ENCODE measurements at places on chromosomes 12 and 14.

- DNase-seq, result no peak
Observed at GRCh38 chr14:22483863-22484593, 105.0 kb downstream of the DAD1 start.

- DNase-seq, result no peak
Observed at GRCh38 chr14:64758025-64758521, 53.8 kb downstream of the PLEKHG3 start.

- no peak for DNase-seq
Observed at GRCh38 chr14:64369201-64369600, 19.0 kb upstream of the MTHFD1 start.

GRCh38 chr12:107395817-107396216, 289.8 kb upstream of the PWP1 start:
- DNase-seq, result no peak

DNA sequence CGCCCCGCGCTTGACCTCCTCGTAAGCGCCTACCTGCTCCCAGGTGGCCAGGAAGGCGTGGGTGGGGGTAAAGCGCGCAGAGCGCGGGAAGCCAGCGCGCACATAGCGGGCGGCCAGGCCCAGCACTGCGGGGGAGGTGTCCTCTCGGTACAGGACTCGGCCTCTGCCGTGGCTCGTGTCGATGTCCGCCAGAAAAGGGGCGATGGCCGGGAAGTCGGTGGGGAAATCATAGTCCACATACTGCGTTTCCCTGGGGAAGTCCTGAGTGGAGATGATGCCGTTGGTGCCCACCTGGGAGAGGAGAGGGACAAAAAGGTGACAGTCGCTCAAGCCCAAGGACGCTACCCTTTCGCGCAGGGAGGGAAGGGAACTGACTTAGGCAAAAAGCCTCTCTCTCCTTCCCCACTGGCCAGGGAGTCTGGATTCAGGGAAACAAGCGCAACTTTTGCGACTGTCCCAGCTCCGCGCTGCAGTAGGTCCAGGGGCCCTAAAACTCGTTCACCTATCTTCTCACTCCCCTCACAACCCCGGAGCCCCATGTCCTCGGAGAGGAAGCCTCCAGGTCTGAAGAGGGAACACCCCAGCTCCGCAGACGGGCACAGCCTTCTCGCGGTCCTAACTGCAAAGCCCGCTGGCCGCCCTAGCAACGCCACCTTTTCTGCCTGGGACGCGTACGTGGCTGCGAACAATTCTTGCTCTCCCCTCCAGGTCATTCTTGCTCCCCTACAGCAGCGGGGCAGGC, 815 bp downstream of the NID2 start:
- DNase-seq, result no peak

DNA sequence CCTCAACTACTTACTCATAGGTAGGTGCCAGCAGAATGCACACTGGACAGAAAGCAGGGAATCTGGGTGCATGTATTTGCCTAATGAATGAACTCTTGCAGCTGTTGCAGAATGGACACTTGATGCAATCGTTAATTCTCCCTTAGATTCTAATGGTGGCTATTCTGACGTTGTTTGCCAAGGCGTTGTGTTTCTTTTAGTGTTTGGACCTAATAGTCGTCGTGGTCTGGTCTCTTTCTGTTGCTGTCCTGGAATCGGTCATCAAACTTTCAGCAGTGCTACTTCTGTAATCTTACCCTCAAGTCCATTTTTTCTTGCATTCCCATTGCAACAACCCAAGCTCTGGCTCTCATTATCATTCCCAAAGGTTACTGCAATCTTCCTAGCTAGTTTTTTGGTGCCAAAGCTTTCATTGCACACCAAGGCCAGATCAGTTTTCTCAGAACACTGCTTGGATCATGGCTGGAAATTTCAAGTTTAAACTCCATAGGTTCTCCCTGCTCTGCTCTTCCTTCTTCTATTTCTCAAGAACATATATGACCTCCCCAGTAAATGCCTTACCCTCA, 31.3 kb downstream of the BMP4 start:
- DNase-seq, result no peak

DNA sequence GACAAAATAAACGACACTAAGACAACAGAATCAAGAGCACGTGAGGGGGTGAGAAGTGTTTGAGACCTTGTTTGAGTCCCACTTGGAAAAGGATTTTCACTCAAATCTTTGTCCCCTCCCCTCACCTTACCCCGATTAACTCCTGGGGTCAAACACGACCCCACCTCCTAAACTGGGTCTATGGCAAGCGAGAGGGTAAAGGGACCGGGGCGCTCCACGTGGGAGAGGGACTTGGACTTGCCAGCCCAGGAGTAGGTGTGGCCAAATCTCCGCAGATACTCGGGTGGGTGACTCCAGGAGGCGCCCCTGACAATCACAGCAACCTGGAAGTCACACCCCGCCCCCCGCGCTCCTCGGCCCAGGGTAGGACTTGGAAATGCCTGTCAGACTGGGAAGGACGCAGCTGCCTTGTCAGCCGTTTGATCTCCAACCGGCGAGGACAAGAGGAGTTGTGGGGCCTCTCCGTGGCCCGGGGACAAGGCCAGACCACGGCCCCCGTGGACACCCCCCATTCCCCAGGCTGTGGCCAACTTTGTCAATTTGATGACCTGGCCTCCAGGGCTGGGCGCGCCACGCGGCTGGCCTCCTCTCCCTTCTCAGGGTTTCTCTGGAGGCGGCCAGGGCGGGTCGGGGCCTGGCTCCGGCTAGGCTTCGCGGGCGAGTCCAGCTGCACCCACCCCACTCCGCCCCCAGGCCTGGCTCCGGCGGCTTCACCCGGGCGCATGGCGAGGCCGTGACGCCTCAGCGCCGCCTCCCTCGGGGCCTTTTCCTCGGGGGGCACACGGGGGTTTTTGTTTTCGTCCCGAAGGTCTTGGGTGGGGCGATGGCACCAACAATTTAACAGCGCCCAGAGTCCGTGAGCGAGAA, 1.1 kb upstream of the BCL11B start:
- DNase-seq, result peak; percentile 44

- DNase-seq, result no peak
Observed at GRCh38 chr14:74507840-74508239, 14.3 kb downstream of the ISCA2 start.

- no peak for DNase-seq
Observed at GRCh38 chr12:76633415-76633814, 73.8 kb upstream of the OSBPL8 start.

- DNase-seq, result no peak
Observed at GRCh38 chr12:61999311-61999710, 260.9 kb upstream of the USP15 start.

GRCh38 chr12:32418903-32419519, 19.7 kb downstream of the FGD4 start:
- no peak for DNase-seq

DNA sequence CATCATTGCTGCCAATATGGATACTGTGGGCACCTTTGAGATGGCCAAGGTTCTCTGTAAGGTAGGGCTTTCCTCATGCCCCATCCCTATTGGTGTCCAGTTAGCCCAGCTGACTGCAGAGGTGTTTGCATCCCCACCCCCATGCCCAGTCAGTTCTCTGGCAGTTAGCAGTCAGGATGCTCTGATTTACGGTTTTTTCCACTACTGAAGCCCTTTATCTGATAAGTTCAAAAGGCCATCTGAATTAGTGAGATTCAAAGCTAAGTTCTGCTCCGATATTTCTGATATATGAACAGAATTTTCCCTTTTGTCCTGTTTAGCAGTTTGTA, 773 bp downstream of the GMPR2 start:
- no peak for DNase-seq

- DNase-seq, result no peak
Observed at GRCh38 chr12:27635349-27635972, 60.8 kb upstream of the REP15 start.

- DNase-seq, result no peak
Observed at GRCh38 chr14:23529016-23529415, 22.5 kb downstream of the ZFHX2 start.

DNA sequence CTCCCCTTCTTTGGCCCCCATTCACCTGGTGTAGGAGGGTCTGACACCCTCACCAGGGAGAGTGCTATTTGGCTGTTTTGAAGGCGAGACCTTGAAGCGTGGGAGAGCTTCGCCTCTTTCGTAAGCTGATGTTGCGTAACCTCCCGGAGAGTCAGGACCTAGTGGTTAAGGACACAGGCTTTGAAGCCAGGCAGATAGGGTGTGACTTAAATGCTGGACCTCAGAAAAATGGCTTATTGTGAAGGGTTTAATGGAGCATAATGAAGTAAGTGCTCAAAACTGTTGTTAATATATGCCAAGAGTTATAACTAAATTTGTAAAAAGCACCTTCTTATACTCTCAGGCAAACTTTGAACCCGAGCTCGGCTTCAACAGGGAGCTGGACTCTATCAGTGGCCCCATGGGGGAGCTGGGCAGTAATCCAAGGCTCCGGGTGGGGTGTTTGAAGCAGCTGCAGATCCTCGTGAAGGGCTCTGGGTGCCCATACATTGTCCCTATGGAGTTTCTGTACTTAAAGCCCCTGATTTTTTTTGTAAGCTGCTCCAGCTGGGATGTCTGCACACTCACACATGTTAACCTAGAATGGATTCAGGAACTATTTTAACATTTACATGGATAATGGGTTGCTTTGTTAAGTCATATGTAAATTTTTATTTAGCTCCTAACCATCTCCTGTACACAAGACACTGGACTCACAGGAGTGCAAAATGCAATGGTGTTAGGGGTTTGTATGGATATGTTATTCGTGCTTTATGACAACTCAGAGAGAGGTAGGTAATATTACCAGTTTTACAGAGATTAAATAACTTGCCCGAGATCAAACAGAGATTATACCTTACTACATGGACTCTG, 26.0 kb downstream of the PPFIBP1 start:
- DNase-seq, result no peak

GRCh38 chr14:74867673-74868072, 8.3 kb downstream of the PROX2 start:
- peak; percentile 9 for DNase-seq

GRCh38 chr12:3137268-3137781, 60.1 kb downstream of the TSPAN9 start:
- no peak for DNase-seq

GRCh38 chr12:58314610-58315009, 373.2 kb downstream of the ATP23 start:
- DNase-seq, result no peak

DNA sequence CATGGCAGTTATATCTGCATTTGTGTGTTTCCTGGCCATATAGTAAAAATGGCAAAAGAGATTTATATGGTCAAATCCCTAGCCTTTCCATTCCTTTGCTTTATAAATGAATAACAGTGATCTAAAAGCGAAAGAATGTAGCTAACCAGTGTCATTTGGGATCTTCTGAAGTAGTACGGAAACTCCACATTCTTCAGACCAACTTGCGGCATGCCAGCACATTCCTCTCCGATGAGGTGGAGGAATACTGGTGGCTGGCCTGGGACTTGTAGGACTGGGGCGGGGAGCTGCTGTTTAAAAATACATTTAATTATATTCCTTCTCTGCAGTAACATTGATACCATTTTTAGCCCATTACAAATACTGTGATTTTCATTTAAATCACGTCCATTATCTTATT, 85.3 kb downstream of the SAMD4A start:
- DNase-seq, result no peak

DNA sequence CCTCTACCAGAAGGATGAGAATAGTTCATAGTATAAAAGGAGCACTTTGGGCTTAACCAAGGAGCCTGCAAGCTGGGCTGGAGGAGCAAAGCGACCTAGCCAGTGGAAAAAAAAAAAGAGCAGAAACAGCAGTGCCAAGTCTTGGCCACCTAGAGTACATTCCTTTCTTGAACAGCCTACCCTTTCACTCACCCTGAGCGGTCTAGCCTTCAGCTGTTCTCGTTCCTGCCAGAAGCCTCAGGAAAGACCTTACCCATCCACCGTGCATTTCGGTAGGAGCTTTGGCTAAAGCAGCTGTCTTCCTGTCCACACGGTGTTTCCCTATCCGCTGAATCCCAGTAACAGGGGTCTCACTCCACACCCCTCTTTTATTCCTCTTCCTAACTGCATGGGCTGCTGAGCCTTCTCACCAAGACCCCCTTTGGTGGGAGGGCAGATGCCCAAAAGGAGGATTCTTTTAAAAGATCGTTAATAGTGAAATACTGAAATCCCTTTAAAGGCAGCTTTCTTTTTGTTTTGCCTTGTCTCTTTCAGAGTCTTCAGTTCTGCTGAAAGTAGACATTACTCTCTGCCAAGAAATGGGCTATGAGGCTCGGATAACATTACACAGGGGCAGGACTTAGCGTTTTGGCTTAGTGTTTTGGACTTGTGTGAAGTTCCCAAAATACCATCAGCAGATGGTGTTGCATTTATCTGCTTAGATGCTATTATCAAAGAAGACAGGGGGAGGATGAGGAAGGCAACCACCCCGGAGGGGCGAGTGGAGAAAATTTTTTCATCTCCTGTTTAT, 88.5 kb upstream of the METAP2 start:
- DNase-seq, result no peak

DNA sequence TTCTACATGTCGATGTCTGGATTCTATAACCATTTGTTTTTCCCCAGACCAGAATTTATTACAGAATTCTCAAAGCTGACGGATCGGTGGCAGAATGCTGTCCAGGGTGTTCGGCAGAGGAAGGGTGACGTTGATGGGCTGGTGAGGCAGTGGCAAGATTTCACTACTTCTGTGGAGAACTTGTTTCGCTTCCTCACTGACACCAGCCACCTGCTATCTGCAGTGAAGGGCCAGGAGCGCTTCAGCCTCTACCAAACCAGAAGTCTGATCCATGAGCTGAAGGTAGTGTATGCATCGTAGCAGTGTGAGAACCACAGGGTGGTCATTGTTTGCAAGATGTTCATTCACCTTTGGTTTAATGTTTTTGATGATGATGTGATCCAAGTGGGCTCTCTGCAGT, 124.0 kb downstream of the ESR2 start:
- no peak for DNase-seq

DNA sequence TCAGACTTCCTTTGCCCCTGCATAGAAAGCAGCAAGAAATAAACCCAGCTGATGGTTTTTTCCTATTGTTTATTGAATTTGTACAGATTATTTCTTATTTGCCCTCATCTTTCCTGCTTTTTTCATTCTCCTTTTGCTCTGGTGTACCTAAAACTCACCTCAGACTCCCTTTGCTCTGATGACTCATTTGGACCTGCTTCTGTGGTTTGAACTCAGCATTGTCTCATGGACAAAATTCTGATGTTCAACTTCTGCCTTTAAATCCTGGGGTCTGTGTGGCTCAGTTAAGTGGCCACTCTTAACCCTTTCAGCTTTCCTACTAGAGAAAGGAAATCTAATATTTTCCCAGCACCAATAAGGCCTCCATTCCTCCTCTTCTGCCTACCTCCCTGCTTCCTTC, 3.5 kb upstream of the SENP1 start:
- no peak for DNase-seq

DNA sequence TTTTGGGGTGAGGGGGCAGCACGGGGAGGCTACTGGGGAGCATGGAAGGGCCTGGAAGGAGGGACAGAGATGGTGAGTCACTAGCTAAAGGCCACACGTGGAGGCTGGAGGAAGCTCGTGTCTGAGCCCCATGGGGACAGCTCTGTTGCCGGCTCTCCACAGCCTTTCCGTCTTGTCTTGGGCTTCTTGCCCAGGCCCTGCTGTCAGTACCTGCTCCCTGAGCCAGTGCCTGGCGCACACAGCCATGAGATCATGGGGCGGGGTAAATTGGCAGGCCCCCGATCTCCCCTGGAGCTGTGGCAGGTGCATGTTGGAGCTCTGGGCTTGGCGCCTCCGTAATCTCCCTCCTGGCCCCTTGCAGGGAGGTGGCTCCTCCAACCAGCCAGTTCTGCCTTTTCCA, 16.1 kb upstream of the KRT80 start:
- DNase-seq, result no peak
